ENCODE measurements at places on chromosomes 2 and 18.
A peak's percentile ranks its signal among the peaks of the same experiment; 100 is the strongest.

DNA sequence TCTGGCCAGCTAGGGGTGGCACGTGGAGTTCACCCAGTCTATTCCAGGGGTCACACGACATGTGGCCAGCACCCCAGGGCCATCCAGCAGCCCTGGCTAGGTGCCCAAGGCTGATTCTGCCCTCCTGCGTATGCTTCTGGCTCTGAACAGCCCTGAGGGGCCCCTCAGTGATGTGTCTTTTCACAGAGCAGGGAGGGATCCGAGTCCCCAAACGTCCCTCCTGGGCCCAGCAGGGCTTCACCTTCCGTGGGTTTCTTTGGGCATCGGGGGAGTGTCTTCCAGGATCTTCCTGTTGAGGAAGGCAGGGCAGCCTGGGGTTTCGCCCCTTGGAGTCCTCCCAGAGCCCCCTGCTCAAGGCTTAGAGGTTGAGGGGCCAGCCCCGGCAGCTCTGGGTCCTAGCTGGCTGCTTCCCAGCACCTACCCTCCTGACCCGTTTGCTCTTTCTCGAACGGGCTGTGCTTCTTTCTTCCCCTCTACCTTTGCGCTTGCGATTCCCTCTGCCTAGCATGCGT lies 165.9 kb downstream of the DYSF start:
- DNase-seq: no peak

DNA sequence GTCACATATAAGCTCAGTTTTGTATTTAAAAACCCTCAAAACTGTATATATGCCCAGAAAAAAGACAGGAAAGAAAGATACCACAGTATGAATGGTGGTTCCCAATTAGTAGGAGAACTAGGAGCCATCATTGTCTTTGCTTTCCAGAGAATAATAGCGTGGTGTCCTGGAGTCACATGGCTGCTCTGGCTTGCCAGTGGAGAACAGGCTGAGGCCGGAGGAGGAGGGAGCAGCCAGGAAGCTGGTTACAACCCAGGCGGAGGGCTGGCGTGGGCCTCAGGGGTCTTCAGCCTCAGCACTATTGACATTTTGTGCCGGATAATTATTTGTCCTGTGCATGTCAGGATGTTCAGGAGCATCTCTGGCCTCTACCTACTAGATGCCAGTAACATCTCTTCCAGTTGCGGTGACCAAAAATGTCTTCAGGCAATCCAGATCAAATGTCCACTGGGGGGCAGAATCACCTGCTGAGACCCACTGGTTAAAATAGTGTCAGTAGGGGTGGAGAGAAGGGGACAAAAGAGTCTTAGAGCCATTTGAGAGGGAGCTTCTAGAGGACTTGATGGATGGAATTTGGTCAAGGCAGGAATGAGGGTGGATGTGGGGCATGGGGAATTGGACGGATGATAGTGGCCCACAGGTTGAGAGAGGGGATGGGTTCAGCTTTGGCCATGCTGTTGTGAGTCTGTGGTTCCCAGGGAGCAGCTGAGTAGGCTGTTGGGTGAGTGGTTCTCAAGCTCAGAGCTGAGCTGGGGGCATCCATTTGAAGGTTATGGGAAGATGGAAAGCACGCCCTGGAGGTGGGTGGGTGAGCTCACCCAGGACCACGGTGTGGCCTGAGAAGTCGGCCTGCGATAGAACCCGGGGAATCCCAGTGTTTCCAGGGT lies 144.9 kb downstream of the AGAP1 start:
- no peak for DNase-seq

DNA sequence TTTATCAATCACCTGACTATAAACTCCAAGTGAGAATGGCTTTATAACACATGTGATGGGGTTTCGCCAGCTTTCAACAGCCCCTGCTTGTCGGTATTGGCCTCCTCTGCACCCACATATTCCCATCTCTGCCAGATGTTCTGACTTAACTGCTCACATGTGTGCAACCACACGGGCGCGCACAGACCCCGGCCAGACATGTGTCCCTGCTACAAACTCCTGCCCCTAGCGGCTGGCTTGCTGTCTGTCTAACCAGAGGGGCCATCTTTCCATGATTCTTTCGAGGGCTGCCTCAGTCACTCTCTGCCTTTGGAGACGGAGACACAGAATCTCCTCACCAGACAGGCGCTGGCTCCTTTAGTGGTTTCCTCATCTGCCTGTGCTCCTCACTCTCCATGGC lies 15.3 kb downstream of the STON1 start:
- no peak for DNase-seq

- DNase-seq: no peak
Observed at GRCh38 chr2:210267698-210268097, 42.5 kb upstream of the ACADL start.

GRCh38 chr18:63224630-63225029 lies 94.9 kb downstream of the BCL2 start:
- DNase-seq: no peak

DNA sequence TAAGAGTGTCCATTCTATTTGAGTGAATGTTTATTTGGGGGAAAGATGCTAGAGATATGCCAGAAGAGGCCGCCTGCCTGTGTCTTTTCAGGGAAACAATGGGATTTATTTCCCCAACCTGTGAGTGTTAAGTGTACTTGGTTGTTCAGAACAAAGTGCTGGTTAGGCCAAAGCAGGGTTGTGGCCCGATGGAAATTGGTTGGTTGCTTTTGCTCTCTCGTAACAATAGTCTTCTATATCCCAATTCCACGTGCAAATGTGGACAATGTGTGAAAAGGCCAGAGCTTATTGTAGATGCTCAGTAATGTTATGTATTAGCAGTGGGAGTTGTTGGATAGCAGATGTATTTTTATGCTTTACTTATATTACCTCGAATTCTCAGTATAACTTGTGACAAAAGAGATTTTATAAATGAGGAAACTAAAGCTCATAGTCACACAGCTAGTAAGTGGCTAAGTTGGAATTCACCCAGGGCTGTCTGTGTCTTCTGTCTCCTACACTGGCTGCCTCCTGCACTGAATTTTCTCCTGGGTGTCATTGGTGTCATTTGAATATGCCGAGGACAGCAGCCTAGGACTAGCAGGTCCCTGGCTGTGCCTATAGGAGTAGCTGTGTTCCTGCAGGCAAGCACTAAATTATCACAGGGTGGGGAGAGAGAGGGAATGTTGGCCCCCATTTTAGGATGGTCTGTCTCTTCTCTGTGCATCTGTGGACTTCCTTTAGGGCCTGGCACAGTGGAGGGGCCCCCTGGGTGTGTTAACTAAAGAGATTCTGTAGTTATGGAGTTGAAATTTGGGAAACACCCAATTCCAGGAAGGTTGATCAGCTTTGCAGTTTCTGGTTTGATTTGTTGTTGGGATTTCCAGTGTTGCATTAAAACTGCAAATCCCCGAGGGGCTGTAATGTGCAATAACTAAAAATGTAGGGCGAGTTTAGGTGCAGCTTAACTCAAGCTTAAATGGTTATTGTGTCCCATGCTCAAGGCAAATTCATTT lies 21.6 kb downstream of the GPD2 start:
- no peak for DNase-seq

- DNase-seq: no peak
Observed at GRCh38 chr2:71906357-71906973, 241.2 kb downstream of the CYP26B1 start.

DNA sequence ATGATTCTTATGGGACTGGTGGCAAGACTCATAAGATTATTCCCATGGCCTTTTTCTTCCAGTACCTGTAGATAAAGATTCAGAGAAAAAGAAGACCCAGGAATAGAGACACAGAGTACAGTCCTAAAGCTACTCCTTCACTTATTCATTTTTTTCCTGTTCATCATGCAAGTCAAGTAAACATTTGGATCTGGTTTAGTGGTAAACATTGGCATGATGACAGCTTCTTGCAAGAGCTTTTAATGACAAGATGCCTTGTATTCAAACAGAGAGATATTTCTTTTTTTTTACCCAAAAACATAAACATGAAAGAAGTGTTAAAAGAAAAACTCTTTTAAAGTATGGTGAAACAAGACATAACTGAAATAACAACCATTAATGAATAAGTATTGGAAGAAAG lies 20.2 kb downstream of the CXCR2 start:
- DNase-seq: no peak

DNA sequence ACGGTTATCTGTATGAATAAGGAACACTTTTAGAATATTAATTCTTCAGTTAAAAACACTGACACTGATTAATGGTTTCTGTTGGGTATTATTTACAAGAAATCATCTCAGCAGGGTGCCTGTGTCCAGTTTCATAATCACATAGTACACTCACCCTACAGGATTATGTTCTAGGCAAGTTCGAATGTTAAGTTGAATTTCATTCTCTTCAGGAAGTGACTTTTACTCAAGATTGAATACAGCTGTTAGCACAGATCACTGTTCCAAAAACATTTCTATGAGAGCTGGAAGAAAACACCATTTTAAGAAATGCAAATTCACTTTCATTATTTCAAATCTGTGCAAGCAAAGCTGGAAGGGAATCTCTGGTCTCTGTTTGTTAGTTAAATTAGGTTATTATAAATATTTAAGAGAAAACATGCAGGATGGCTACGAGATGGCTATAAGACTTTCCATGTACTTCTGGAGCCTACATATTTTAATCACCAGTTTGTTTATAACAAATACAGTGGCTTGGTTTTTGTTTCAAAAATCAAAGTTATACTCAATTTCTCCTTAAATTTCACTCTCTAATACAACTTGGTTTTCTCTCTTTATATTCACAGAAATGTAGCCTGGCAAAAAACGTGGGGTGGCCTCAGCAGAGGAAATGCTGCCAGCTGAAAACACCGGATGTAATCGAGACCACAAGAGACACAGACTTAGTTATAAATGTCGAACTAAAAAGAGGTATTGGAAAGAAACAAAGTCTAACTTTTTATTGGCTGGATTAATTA lies 65.8 kb downstream of the RBMS1 start:
- DNase-seq: peak; percentile 77

GRCh38 chr2:174846941-174847938 lies 83.0 kb upstream of the CHRNA1 start:
- no peak for DNase-seq

Data from Peyer's patch (tissue), 4 donors.